ENCODE measurements at places on chromosomes 5 and 9.
A peak's percentile ranks its signal among the peaks of the same experiment; 100 is the strongest.

- no peak for DNase-seq
Measured at GRCh38 chr9:128399861-128400260, 20.8 kb upstream of the CERCAM start.

GRCh38 chr9:129280623-129281271, 102.7 kb upstream of the IER5L start:
- peak; percentile 52 for DNase-seq

GRCh38 chr5:143403334-143403592, 223 bp downstream of the NR3C1 start:
- DNase-seq = no peak

DNA sequence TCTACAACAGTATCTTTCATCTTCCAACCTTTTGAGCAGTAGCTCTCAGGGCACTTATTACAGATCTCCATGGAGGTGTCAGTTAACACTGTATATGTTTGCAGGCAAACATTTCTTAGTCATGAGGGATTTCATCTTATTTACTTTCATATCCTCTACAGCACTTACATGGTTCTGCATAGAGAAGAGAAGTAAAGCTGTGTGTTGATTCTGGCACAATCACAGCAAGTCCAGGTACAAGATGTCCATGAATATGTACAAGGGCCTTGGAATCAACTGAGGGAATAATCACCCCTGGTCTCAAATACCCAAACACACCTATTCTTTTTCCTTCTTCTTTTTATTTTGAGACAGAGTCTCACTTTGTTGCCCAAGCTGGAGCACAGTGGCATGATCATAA, 142.0 kb upstream of the TRPM3 start:
- no peak for DNase-seq

DNA sequence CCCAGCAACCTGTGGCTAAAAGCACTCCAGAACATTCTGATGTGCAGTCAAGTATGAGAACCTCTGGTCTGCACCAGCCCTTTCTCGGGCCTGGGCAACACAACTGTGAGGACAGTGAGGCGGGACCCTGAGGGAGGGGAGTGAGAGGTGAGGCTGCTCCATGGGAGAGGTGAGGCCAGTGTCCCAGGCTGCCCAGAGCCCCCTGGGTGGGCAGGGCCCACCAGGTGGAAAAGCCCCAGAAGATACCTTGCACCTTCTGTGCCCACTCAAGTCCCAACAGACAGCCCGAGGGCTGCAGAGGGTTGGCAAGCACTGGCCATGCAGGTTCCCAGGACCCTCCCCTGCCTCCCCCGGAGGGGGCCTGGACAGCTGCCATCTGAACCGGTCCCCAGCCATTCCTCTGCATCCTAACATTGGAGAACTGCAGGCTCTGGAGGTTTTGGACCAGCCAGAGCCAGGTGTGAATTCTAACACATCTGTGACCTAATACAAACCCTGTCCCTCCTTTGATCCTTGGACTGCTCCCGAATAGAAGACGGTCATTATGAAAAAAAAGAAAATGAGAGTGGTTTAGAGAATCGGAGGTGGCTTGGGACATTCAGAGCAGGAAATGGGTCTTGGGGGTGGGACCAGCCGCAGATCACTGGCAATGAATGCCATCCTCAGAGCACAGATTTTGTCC, 57.0 kb downstream of the DUSP1 start:
- no peak for DNase-seq

- DNase-seq = no peak
Measured at GRCh38 chr9:136089697-136090045, 5.4 kb downstream of the NACC2 start.

- peak; percentile 22 for DNase-seq
Measured at GRCh38 chr5:173878224-173878967, 9.8 kb upstream of the CPEB4 start.

All from substantia nigra (tissue), 51 donors.